ENCODE measurements at places on chromosomes 1 and 21. TPM values are rescaled to one million over a fixed set of nuclear protein-coding genes. Genes with fewer than 3 reads are reported as not detected.

- no peak for DNase-seq
These were observed 122.5 kb downstream of the GIPC2 start for GRCh38 chr1:78168306-78168705.

DNA sequence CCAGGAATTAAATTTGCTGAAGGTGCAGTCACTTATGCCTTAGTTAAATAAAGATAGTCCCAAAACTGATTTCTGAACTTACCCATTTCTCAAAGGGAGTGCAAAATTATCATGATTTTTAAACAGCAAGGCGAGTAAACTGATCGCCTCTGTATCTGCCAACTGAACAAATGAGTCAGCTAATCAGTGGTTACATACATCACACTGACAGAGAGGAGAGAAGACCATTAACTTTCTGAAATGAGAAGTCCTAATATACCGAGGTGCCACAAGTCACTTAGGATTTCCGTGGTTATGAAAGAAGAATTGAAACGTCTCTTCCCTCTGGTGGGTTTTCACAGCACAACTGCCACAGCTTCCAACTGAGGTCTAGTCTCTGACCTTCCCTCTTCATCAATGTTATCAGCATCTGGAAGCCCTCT lies 400.7 kb downstream of the SMYD3 start:
- no peak for DNase-seq

- DNase-seq, result no peak
These were observed 16.3 kb upstream of the OLFML2B start for GRCh38 chr1:162040001-162040400.

DNA sequence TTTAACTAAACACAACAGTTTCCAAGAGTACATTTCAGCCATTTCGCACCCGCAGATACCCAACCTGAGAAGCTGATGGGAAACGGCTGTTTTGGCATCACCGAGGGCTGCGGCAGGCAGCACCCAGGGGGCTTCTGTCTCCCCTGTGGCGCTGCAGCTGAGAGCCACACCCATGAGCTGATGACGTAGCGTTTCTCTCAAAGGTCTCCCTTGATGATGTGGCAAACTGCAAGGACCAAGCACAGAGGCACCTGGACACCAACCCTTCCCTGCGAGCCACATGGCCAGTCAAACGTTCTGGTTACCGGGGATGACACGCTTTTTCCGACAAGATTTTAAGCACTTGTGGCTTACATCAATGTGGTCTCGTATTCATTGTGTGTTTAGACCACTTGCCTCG lies 150.8 kb upstream of the ERG start:
- DNase-seq, result no peak

Gene OR2L13
- not detected for total RNA-seq

DNA sequence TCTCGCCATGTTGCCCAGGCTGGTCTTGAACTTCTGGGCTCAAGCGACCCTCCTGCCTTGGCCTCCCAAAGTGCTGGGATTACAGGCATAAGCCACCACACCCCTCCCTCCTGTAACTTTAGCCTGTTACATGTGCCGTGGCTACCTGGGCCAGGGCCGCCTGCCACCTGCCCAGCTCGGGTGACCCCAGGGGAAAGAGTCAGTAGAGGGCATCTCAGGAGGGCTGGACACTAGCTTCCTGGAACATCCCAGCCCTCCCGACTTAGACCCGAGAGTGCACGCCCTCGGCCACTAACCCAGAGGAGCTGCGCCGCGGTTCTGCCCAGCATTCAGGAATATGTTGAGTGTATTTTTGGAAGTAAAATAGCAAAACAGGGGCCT lies 40.4 kb upstream of the TMEM52 start:
- no peak for DNase-seq

- DNase-seq, result no peak
These were observed 34.9 kb downstream of the ATP1B1 start for GRCh38 chr1:169141356-169141755.

GRCh38 chr1:25257196-25257595 lies 9.9 kb upstream of the RSRP1 start:
- no peak for DNase-seq

GRCh38 chr1:204589409-204590038 lies 73.3 kb downstream of the MDM4 start:
- no peak for DNase-seq

DNA sequence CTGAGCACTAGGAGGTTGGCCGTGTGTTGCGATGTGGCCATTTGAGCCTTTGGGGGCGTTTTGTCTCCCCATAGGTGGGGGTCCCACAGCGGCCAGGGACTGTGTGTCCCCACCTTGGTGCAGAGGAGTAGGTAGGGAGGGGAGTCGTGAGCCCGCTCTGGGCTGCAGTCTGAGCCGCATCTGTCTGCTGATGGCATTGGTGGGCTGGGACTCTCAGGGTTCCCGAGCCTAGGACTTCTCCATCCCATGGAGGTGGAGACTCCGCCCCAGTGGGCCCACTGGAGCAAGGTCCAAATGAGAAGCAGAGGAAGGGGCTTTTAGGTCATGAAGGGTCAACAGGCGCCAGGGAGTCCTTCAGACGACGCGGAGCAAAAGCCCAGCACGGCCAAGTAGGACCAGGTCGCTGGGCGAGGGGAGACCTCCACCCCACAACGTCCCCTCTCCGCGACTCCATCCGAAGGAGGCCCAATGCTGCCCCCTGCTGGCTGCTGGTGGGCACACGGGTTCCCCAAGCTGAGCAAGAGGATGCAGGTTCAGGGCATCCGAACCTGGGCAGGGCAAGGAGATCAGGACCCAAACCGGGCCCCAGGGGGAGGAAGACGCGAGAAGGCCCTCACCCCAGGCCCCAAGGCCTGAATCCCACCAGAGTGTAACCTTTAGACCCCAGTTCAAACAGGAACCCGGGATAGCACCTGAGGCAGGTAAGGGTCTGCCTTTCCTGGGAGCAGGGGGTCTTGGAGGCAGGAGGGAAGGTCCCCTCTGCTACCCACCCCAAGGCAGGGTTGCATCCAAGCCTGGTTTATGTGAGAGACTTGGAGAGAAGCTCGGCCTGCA lies 14.9 kb downstream of the TTC34 start:
- DNase-seq, result peak; percentile 68

GRCh38 chr1:211359876-211360275 lies 33.2 kb downstream of the TRAF5 start:
- no peak for DNase-seq

- DNase-seq, result peak; percentile 35
These were observed 98.1 kb downstream of the ADSS2 start for GRCh38 chr1:244353551-244354091.

GRCh38 chr1:213817156-213817555 lies 170.6 kb upstream of the PROX1 start:
- DNase-seq, result no peak

GRCh38 chr1:201514466-201514865 lies 7.5 kb upstream of the CSRP1 start:
- no peak for DNase-seq

DNA sequence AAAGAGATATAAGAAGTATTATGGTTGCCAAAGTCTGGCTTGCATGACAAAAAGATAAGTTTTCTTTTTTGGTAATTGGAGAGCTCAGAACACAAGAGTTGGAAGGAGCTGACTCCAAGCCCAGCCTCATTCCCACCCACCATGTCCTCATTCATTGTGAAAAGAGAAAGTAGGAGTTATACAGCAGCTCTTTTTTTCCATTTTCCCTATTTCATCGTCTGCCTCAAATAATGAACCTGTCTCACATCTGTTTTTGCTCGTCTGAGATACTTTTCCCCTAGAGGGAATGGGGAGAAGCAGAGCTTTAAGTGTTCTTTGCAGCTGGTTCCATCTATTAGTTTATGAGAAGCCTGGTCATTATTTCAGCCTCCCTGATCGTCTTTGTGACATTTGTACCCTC lies 34.7 kb downstream of the AGT start:
- DNase-seq, result no peak

GRCh38 chr1:6105218-6105679 lies 59.6 kb downstream of the KCNAB2 start:
- DNase-seq, result no peak

Gene ORC1
- total RNA-seq, result 0.32 TPM

Gene CNKSR1
- 1.7 TPM for total RNA-seq

GRCh38 chr1:15835205-15835740 lies 12.2 kb upstream of the SPEN start:
- no peak for DNase-seq

GRCh38 chr21:39503123-39503762 lies 51.5 kb downstream of the SH3BGR start:
- DNase-seq, result no peak

Measured in left ventricle myocardium superior (tissue), 1 donor.